ENCODE measurements at places on chromosomes 1 and 21. TPM values are rescaled to one million over a fixed set of nuclear protein-coding genes. Genes with fewer than 3 reads are reported as not detected.

DNA sequence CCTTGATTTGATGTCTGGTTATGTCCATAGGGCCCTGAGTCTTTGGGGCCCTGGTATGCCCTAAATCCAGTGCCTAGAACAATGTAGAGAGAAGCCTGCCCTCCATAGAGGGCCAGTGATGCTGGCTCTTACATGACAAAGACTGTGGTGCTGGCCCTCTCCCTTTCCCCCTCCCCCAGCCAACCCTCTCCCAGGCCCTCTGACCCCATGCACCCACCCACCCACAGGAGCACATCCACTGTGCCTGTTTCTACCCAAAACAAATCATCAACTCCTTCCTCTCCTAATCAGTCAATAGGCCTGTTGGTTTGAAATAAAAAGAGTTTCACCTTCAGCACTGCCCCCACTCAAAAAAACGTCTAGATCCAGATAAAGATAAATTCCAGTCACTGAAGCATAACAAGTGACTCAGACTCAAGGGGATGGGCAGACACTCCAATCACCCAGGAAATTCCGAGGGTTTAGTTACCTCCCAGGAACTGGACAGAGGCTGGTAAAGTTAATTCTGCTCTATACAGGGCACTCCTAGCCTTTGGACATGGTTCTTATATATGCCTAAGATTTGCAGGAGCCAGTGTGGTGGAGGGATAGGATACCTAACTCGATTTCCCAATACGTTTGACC, 144.8 kb upstream of the VANGL1 start:
- no peak for DNase-seq

GRCh38 chr1:1167841-1168450, 5.7 kb upstream of the TTLL10 start:
- DNase-seq, result no peak

DNA sequence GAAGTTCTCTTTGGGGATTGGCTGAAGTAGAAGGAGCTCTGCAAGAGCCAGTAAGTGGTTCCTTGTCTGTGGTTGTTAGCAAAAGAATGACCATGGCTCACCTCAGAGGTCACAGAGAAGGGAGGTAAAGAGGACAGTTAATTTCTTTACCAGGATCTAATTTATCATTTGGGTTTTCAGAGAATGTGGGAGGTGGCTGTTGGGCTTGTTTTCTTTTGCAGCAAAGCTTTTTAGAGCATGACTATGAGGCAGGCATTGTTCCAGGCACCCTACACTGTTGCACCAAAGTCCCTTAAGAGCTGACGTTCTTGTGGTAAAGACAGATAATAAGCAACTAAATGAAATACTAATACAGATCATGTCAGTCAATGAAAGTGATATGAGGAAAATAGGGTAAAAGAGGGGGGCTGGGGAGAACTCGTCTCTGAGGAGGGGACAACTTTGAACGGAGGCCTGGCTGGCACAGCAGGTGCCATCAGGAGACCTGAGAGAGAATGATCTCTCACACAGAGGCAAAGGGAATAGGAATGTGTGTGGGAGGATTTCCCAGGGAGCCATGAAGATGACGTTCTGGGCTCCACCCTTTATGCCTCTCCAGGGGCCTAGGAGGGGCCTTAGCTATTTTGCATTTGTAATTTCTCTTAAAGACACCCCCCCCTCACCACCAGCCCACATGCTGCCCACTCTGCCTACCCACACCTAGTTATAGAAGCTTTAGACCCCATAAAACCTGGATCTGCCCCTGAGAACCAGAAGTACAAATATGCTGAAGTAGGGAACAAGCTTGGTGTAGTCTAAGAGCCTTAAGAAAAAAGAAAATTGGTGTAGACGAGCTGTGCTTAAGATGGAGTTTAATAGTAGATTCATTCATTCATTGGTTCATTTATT, 177.5 kb downstream of the ROR1 start:
- no peak for DNase-seq

DNA sequence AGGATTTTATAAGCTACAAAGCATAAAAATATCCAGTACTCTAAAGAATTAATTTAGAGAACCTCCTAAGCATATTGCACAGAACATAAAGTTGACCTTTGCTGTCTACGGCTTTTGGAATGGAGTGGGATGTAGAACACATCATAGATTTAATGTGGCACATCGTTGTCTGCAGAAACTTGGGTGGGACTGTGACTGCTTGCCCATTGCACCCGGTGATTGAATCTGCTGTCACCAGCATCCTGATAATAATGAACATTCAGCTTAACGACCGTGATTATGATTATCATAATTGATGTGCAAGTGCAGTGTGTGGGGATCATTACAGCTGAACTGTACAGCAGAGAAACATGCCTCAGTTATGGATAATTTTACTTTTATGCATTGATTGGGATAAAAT, 181.9 kb downstream of the SPATA17 start:
- DNase-seq, result no peak

GRCh38 chr1:80582980-80583379, 1217.8 kb upstream of the ADGRL2 start:
- no peak for DNase-seq

DNA sequence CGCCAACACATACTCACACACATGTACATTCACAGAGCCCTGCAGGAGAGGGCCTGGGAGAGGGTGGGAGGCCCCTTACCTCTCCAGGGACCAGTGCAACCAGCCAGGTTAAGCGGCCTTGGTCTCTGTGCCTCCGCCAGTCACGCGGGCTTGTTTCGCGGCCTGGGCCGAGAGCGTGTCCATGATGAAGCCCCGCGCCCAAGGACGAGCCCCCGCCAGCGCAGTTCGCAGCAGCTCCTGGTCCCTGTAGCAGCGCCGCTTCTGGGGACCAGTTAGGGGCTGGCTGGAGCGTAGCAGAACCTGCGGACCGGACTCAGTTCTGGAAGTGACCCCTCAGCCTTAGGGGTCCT, 7.3 kb upstream of the FAM167B start:
- peak; percentile 71 for DNase-seq

- DNase-seq, result peak; percentile 84
Observed at GRCh38 chr1:182601416-182601786, 2.8 kb downstream of the RGS16 start.

- DNase-seq, result no peak
Observed at GRCh38 chr1:151167116-151167515, 1.2 kb downstream of the SCNM1 start.

- no peak for DNase-seq
Observed at GRCh38 chr1:227887697-227888403, 59.9 kb downstream of the WNT9A start.

DNA sequence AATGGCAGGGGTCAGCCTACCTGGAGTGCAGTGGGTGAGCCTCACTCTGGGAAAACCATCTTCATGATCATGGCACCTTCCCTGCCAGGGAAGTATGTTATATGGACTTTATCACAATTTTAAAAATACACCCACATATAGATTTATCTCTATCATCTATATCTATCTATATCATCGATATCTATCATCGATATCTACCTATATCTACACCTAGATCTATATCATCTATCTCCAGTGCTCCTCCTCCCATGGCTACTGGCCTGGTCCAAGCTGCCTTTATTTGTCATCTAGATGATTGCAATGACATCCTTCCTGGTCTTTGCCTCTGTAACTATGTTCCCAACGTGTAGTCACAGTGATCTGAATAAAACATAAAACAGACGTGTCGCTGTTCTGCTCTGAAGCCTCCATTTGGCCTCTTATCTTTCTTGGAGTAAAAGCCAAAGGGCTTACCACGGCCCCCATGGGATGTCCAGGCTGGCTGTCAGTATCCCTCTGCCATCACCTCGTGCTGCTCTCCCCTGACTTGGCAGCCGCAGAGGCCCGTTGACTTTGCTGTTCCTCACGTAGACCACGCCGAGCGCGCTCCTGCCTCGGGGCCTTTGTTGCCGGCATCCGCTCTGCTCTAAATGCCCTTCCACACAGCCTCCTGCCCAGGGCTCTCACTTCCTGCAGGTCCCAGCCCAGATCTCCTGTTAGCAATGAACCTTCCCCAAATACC, 20.6 kb upstream of the KIF26B start:
- no peak for DNase-seq

DNA sequence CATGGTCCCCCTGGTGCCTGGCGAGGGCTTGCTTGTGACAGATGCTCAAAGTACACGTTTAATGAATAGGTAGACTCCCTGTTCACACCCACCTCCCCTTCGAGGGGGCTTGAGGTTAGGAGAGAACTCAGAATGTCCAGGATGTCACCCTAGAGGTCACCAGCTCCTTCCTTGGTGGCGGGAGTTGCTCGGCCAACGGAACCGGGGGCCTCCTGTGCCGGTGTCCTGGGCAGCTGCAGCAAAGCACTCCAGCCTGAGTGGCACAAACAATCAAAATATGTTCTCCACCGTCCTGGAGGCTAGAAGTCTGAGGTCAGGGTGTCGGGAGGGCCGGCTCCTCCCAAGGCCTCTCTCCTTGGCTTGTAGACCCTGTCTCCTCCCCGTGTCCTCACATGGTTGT, 71.0 kb downstream of the AJAP1 start:
- DNase-seq, result no peak

- no peak for DNase-seq
Observed at GRCh38 chr1:164310166-164310565, 248.8 kb upstream of the PBX1 start.

GRCh38 chr1:36851087-36851486, 183.2 kb downstream of the GRIK3 start:
- no peak for DNase-seq

- no peak for DNase-seq
Observed at GRCh38 chr1:88289401-88290102, 394.5 kb upstream of the PKN2 start.

The NES gene
- 7.7 TPM for total RNA-seq

The ASPM gene
- 2.1 TPM for total RNA-seq

The CYP4A22 gene
- not detected for total RNA-seq

The HPDL gene
- total RNA-seq, result 0.28 TPM

The AVPR1B gene
- total RNA-seq, result not detected

The SPATA46 gene
- not detected for total RNA-seq

The EFNA3 gene
- total RNA-seq, result 1.9 TPM

The LCE1E gene
- total RNA-seq, result not detected

The RAB4A gene
- total RNA-seq, result 34.6 TPM

The ACBD3 gene
- total RNA-seq, result 29.2 TPM
